ENCODE measurements at places on chromosomes 1 and 21.

DNA sequence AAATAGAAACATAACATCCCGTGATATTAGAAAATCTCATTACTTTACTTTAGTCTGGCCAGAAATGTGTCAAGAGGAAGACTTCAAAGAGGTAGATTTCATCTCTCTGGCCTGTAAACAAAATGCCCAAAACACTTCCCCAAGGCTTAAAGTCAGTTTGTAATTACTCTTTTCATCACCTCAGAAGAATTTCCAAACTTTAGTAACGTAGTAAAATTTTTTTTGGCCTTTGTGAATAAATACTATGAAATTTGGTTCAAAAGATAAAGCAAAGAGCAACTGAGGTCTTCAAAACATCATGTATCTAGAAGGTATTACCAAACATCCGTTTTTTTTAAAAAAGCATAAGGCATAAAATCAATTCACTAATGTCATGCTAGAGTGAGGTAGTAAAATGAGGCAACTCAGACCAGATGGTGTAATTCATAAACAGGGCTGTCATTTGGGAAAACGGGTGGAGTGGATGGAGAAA is 51.4 kb downstream of the LEPR start:
- no peak for DNase-seq

DNA sequence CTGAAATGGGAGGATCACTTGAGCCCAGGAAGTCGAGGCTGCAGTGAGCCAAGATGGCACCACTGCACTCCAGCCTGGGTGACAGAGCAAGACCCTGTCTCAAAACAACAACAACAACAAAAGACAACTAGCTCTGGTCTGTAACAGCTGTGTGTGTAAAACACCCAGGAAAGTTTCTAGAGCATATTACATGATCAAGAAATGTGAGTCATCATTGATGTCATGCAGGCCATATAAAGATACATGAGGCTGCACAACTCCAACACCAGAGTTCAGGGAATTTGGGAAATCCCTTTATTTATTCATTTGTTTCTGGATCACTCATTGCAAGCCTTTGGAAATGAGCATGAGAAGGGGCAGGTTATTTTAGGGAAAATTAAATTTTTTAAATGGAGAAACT is 50.3 kb upstream of the CTPS1 start:
- DNase-seq, result no peak

GRCh38 chr1:1124786-1125642 is 9.1 kb upstream of the C1orf159 start:
- DNase-seq, result no peak

GRCh38 chr1:216739793-216740192 is 16.6 kb upstream of the ESRRG start:
- DNase-seq, result no peak
